ENCODE measurements at places on chromosomes 3 and 15.

DNA sequence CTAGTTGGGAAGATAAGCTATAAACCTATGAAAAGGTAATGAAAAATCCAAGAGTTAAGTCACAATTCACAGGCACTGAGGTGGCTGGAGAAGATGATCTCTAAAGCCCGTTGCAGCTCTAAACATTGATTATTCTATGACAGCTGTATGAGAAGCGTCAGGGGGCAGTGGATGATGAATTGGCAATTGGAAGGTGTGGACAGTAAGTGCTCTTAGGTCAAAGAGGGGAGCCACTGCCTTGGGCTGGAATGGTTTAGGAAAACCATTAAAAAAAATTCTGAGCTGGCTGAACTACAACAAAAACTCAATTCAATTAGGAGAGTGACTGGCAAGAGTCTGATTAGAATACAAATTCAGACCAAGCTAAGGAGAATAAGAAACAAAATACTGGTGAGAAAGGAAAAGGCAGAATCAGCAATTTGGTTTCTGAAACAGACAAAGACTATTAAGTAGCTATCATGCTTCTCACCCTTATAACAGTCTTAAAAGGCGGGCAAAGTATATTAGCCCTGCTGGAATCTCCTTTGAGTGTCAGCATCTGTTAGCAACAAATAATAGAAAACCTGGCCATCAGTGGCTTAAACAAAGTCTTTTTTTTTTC is 8.8 kb upstream of the NMD3 start:
- no peak for DNase-seq

DNA sequence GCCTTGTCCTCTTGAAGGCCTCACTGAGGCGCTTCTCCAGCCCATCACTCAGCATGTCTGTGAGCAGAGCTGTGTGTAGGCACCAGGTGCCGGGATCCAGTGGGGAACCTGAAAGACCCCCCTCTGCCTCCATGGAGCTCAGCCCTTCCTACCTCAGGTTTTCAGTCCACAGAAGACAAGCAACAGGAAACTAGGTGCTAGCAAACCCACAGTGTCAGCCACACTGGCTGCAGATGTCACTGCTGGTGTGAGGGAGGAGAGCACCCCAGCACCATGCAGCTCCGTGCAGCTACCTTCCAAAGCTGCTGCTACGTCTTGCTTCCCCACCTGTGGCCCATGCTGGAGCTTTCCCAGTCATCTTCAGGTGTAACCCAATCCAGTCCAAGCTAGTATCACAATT is 17.9 kb downstream of the PSTPIP1 start:
- no peak for DNase-seq

DNA sequence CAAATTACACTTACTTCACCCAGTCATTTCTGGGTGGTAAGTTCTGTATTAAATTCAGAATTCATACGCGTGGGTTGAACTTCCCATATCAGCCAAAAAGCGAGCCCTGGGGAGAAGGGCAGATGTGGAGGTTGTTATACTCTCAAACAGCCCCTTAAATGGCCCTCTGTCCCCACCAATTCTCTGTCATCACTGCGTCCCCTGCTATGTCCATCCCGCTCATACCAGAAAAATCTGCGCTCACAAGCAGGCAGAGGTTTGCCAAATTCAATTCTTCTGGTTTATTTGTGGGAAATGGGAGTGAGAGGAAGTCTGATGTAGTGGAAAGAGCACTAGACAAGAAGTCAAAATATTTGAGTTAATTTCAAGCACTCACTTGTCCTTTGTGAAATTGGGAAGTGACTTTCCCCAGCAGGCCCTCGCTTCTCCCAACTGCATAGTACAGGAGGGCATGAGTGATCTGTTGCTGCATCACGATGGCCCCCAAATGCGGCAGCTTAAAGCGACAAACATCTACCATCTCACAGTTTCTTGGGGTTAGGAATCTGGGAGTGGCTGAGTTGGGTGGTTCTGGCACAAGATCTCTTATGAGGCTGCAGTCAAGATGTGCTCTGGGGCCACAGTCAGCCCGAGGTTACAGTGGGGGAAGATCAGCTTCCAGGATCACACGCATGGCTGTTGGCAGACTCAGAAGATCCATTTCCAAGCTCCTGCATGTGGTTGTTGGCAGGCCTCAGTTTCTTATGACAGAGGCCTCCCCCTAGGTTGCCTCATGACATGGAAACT is 67.7 kb downstream of the CPN2 start:
- DNase-seq, result no peak

DNA sequence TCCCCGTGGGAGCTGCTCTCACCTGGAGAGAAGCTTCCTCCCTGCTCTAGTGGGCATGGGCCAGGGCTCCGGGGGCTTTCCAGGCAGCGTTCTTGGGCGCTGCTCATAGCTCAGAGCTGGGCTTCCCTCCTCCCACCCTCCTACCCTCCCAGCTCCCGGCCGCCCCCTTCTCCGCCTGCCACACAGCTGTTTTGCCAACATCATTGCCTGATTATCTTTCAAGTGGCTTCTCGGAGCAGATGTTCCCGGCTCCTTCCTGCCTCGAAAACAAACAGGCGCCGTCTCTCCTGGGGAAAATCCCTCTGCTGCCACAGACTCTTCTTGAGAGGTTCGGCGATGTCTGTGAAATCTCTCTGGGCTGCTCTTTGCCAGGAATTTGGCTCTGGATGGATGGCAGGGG is 195.6 kb downstream of the RPLP1 start:
- no peak for DNase-seq

DNA sequence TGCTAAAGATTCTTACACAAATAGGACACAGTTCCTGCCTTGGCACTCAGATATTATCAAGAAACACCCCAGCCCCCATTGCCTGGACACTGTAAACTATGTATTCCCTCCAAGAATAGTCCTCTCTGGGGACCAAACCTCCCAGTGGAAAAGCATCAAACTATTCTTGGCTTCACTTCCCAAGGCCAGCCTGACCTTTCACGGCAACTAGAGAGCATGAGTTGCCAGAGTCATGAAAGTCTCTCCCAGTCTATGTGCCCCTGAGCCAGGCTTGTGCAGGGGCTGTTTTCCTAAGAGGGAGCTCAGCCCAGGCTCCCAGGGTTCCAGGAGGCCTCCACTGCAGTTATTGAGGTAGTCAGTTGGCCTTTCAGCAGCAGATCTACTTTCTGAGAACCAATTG is 251.9 kb upstream of the TGFBR2 start:
- no peak for DNase-seq

GRCh38 chr3:194727435-194728128 is 41.9 kb downstream of the FAM43A start:
- DNase-seq, result no peak

DNA sequence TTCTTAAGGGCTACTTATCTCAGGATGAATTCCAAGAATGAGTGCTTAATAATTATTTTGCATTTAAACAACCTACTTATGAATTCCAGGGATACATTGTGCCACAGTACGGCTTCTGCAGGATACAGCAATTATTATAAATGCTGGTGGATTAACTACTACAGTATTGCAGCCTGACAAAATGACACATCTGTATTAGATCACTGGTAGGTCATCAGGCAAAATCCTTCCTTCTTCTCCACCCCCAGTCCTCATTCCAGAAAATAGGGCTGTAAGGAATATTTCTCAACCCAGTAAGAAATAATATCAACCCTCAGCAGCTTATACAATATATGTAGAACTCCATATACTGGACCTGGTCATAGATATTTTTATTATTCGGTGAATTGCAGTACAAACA is 79.3 kb upstream of the RORA start:
- DNase-seq, result no peak

All from HL-60 (cell line).